Caco-2 (cell line): ENCODE measurements at places on chromosomes 6 and 20. TPM values are rescaled to one million over a fixed set of nuclear protein-coding genes. Genes with fewer than 3 reads are reported as not detected.

Gene GRM1
- total RNA-seq, result not detected in 2 replicates

Gene ACTL10
- total RNA-seq, result 3.4 and 4.5 TPM in 2 replicates

Gene SEMG1
- total RNA-seq, result not detected in 2 replicates

Gene TCP11
- total RNA-seq, result not detected in 2 replicates

Gene TUBB2B
- 143 and 150 TPM in 2 replicates for total RNA-seq

Gene KCNK5
- total RNA-seq, result 19.8 and 20.9 TPM in 2 replicates

Gene GINS1
- 48.7 and 50.9 TPM in 2 replicates for total RNA-seq

Gene BICRAL
- total RNA-seq, result 5.0 and 5.3 TPM in 2 replicates

Gene PBOV1
- not detected in 2 replicates for total RNA-seq
